ENCODE measurements at places on chromosomes 7 and 10.

- DNase-seq, result no peak
Observed at GRCh38 chr7:3197567-3198213, 103.4 kb upstream of the SDK1 start.

DNA sequence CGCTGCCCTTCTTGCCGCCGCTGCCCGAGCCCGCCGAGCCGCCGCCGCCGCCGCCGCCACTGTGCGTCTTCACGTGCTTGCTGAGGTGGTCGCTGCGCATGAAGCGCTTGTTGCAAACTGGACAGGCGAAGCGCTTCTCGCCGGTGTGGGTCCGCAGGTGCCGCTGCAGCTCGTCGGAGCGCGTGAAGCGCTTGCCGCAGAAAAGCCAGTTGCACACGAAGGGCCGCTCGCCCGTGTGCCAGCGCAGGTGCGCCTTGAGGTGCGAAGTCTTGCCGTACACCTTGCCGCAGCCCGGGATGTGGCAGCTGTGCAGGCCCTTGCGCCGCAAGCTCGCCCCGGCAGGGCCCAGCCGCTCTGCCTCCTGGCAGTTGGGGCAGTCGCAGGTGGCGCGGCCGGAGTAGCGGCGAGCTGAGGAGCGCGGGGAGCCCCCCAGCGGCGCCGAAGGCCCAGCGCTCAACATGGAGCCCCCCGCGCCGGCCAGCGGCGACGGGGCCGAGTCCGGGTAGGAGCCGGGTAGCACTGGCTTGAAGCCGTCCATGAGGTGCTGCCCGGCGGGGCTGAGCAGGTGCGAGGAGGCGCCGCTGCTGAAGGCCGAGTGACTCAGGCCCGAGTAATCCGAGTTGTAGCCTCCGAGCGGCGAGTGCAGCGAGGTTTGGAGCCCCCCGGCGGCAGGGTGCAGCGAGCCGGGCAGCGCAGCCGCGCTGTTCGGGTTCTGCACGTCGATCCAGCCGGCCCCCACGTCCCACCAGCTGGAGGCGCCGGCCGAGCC lies 2.1 kb downstream of the SP8 start:
- no peak for DNase-seq

DNA sequence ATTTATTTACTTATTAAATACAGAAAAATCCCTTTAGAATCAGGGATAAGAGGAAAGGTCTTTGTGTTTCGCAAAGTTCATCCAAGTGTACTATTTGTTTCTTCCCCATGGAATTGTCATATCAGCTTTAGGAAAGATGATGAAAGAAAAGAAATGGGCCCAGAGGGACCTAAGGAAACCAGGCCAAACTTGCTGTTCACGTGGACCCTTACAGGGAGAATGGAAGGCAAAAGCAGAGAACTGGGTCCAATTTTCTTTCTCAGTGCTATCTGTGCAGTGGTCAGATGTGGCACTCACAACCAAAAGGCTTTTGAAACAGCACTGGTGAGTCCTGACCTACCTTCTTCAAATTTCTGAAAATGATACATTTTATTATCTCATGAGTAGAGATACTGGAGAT lies 53.6 kb upstream of the FAM133B start:
- DNase-seq, result no peak

DNA sequence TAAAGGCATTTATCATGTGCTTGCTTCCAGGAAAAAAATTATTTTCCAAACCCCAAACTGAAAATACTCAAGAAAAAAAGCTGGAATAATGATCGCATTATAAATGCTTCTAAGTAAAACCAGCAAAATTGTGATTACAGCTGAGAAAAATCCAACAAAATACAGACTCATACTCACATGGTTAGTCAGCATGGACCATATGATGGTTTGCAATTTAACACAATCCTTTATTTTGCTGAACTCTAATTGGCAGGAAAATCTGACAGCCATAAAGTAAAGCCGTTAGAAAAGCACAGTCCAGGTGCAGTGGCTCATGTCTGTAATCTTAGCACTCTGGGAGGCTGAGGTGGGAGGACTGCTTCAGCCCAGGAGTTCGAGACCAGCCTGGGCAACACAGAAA lies 59.6 kb downstream of the BRI3 start:
- DNase-seq, result no peak

GRCh38 chr10:28113202-28113601 lies 114.3 kb upstream of the ODAD2 start:
- no peak for DNase-seq

DNA sequence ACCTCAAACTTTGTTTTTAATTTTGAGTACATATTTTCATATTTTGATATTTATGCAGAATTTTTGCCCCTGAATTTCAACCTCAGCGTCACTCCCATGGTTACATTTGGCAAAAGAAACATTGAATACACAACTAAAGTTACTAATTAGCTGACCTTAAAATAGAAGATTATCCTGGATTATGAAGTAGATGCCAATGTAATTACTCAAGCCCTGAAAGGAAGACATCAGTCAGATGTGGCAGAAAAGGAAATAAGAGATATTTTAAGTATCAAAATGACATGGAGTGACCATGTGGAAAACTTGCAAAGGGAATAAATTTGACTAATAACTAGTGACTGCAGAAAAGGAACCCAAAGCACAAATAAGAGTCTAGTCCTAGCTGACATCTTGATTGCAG lies 701.3 kb upstream of the KCND2 start:
- DNase-seq, result no peak

- no peak for DNase-seq
Observed at GRCh38 chr10:129505500-129506075, 38.5 kb downstream of the MGMT start.

DNA sequence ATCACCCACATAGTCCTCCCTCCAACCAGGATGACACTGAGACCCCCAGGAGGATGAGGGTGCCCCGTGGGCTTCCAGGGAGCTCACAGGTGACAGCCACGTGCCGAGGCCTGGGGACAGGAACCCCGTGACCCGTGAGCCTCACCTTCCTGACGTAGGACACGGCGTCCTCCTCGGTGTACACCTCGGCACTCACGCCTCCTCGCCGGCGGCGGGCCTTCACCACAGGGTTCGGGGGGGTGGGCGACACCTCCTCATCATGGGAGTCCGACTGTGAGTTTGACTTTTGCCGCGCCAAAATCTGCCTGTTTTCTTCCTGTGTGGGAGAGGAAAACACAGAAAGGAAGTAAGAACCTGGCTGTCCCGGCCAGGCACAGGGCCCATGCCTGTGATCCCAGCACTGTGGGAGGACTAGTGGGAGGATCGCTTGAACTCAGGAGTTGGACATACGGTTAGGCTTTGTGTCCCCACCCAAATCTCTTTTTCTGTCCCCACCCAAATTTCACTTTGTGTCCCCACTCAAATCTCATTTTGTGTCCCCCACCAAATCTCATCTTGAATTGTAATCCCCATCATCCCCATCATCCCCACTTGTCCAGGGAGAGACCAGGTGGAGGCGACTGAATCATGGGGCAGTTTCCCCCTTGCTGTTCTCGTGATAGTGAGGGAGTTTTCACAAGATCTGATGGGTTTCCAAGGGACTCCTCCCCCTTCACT lies 45.9 kb upstream of the DNAAF5 start:
- DNase-seq, result no peak

DNA sequence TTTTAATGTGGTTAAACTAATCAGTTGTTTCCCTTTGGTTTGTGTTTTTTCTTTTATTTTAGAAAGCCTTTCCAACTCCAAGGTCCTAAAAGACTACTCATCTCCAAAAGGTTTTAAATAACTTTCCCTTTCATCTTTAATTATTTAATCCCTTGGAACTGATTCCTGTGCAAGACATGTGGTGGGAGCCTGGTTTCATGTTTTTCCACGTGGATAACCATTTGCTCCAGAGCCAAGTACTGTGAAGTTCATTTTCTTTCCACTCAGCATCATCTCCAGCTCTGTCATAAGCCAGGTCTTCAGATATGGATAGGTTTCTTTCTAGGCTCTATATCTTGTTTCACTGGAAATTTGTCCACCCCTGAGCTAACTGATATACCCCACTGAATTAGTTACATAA lies 16.7 kb downstream of the PPP1R3C start:
- no peak for DNase-seq

- no peak for DNase-seq
Observed at GRCh38 chr10:5349362-5349761, 15.4 kb upstream of the UCN3 start.

GRCh38 chr10:104318326-104318725 lies 19.9 kb downstream of the ITPRIP start:
- no peak for DNase-seq

GRCh38 chr7:131011432-131011742 lies 277.4 kb upstream of the KLF14 start:
- DNase-seq, result no peak

GRCh38 chr7:156105337-156106106 lies 293.3 kb upstream of the SHH start:
- DNase-seq, result no peak
